ENCODE measurements at places on chromosomes 1 and 21.

DNA sequence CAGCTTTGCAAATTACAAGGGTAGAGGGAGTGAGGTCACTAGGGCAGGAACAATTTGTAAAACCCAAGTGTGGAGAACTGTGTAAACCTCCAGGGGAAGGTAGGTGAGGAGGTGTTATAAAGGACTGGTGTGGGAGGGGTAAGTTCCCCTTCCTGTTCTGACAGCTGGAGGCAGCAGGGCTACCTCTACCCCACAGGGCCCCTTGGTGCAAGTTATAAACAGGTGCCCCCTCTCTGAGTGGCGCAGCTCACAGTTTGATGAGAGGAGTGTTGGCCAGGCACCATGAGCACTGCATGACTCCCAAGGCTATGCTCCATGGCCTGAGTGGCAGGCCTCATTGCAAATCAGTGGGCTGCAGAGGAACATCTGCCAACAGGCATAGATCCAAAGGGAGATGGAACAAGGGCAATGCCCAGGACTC lies 41.0 kb downstream of the MFSD2A start:
- DNase-seq, result no peak

GRCh38 chr1:59064592-59064991 lies 232.3 kb upstream of the FGGY start:
- DNase-seq, result no peak

DNA sequence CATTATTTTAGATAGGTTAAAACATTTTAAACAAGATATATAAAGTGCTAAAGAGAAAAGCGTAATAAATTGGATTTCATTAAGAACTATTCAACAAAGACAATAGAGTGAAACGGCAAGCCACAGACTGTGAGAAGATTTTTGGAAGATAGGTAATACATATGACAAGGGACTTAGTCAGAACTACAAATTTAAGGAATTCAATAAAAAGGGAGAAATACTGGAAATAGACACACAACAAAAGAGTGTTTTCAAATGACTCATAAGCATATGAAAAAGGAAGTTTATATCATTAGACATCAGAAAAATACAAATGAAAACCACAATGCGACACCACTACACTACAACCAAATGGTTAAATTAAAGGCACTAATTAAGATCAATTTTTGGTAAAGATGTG lies 90.5 kb downstream of the GDAP2 start:
- no peak for DNase-seq

GRCh38 chr1:246146804-246147523 lies 360.1 kb downstream of the SMYD3 start:
- no peak for DNase-seq

DNA sequence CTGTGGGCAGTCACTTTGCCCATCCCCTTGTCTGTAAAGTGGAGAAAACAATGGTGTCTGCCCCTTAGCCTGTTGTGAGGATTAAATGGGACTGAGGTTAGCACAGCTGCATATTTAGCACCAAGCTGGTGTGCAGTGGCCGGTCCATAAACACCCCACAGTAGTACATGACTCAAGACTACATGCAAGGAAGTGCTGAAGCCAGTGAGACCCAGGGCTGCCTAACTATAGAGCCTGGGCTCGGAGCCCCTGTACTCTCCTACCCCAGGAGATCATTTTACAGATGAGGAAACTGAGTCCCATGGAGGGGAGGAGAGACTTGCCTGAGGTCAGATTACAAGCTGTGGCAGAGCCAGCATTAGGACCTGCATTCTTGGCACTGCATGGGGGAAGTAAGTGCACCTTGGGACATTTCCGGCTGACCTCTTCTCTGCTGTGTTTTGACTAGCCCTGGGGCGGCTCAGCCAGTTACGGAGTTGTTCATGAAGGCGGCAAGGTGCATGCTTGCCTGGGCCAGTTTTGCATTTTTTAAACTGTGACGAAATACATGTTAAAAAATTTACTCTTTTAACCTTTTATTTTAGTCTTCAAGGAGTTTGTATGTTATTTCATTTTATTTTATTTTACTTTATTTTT lies 3.2 kb downstream of the SERINC2 start:
- DNase-seq, result no peak

- no peak for DNase-seq
Observed at GRCh38 chr1:46528297-46528955, 23.0 kb downstream of the KNCN start.

GRCh38 chr1:165539306-165539705 lies 4.5 kb upstream of the LRRC52 start:
- no peak for DNase-seq

DNA sequence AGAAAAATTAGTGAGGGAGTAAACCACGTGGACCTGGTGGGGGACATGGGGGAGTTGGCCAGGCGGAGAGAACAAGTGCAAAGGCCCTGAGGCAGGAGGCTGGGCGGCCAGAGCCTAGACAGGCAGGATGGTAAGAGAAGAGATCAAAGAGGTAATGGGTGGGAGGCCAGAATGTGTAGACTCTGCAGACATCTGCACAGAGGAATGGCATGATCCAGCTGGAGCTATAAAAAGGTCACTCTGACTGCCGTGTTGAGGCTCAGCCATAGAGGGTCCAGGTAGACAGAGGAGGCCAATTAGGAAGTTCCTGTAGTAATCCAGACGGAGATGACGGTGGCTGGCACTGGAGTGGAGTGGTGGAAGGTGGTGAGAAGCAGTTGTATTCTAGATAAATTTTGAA lies 3.6 kb downstream of the H6PD start:
- DNase-seq, result no peak

- DNase-seq, result no peak
Observed at GRCh38 chr1:246748006-246748405, 23.8 kb downstream of the SCCPDH start.

- DNase-seq, result no peak
Observed at GRCh38 chr1:30879940-30880677, 28.4 kb downstream of the SDC3 start.

DNA sequence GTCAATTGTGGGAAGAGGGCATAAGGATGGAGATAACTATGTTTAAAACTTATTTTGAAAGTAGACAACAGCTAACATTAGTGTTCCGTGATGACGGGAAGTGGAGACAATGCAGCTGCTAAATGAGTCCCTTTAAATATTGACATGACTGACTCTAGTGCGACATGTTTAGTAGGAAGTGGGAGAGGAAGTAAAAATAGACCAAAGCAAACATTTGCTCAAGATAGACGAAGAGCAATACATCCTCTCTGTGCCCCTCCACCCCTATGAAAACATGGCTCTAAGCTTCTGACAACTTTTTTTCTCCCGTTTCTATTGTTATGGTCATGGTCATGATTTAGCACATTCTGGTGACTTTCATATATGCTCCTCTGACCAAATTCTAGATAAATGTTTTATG lies 60.0 kb upstream of the HMCN1 start:
- DNase-seq, result no peak

- DNase-seq, result no peak
Observed at GRCh38 chr1:55304229-55304740, 89.1 kb upstream of the USP24 start.

GRCh38 chr1:41537251-41537650 lies 52.8 kb upstream of the EDN2 start:
- DNase-seq, result no peak

DNA sequence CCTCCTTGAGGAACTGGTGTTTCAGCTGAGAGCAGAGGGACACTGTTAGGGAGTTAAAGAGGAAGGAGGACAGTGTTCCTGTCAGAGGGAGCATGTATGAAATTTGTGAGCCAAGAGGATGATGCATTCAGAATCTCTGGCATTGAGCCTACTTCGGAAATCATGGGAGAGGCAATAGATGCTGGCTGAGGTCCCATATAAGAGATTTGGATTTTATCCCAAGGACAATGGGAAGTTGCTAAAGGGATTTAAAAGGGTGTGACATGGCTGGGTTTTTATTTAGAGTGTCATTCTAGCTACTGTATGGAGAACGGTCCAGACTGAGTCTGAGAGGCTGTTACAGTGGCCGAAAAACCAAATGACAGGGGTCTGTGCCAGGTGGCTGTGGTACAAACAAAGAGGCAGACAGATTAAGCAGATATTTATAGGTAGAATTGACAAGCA lies 403.2 kb upstream of the B3GALT2 start:
- DNase-seq, result no peak

DNA sequence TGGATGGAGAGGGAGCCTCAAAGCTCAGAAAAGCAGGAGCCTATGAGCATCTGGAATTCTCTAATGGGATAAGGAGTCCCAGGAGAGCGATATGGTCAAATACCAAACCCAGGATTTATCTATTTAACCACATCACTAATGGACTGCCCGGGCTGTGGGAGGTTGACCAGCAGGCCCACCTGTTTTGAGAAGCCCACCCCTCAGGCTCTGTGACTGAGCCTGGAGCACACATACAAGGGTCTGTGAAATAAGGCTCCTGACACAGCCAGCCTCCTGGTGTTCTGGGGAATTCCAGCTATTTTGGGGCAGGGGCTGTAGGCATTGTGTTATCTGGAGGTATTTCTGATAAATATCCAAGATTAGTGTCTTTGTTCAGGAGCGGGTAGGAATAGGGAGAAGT lies 132.0 kb upstream of the C1orf21 start:
- no peak for DNase-seq

Data from T-helper 2 cell (primary cell).